ENCODE measurements at places on chromosomes 13 and 19.
A peak's percentile ranks its signal among the peaks of the same experiment; 100 is the strongest.

DNA sequence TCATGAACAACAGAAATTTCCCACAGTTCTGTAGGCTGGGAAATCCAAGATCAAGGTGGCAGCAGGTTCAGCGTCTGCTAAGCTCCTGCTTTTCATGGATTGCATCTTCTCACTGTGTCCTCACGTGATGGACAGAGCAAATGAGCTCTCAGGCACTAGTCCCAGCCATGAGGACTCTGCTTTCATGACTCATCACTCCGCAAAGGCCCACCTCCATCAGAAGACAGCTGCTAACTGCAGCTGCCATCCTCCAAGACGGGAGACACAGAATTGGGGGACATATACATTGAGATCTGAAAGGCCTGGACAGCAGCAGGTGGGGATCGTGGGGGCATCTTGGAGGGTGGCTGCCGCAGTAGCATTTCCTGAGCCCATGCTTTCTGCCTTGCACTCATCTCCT lies 44.4 kb upstream of the SPATA13 start:
- DNase-seq, result no peak

DNA sequence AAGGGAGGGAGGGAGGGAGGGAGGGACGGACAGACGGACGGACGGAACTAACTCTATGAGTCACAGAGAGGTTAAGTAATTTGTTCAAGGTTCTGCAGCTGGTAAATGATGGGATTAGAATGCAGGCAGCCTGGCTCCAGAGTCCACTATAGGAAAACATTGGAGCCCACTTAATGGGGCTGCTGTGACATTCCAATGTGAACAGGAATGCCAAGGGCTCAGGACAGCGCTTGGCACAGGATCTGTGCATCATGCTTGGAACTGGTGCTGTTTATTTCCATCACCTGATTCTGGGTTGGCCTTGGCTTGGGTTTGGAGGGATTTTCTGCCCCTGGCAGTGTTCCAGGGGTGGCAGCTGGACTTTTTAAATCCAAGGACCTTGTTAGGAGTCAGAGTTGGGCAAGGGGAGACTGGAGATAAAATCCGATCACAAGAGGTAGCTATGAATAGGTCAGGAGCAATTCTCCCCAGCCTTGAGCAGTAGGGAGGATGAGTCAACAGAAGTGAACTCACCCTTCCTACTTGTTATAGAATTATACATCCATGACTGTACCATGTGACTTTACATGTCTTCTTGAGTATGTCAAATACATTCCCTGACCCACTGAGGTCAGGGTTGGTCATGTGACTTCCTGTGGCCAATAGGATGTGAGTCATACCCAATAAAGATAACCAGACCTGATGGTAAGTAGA lies 7.8 kb upstream of the HIF3A start:
- DNase-seq, result no peak

GRCh38 chr19:52722062-52723003 lies 12.5 kb downstream of the ZNF611 start:
- no peak for DNase-seq

GRCh38 chr13:21176982-21177284 lies 475 bp downstream of the MRPL57 start:
- peak; percentile 22 for DNase-seq

GRCh38 chr19:45767881-45768654 lies 984 bp downstream of the SIX5 start:
- no peak for DNase-seq

DNA sequence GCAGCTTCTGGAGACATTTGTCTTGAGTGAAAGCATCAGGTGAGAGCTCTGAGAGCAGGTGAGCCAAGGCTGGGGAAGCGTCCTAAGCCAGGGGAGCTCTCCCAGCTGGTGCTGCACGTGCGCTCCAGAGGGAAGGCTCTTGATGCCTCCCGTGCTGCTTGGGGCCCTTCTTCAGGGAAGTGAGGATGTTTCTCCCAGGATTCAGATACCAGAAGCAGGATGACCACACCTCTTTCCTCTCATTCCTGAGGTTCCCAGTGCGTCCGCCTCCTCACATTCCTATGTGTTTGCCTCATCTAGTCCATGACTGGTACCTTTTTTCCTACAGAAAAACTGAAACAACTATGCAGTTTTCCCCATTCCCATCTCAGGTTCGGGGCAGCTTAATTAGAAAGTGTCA lies 231.0 kb upstream of the IRS2 start:
- DNase-seq, result no peak

- DNase-seq, result peak; percentile 81
Observed at GRCh38 chr19:18280247-18281081, 958 bp downstream of the JUND start.

- DNase-seq, result no peak
Observed at GRCh38 chr13:111913761-111914140, 153.2 kb upstream of the SOX1 start.

GRCh38 chr19:35851213-35852028 lies 883 bp downstream of the NPHS1 start:
- DNase-seq, result no peak

GRCh38 chr19:45497791-45498190 lies 452 bp upstream of the PPM1N start:
- DNase-seq, result no peak

DNA sequence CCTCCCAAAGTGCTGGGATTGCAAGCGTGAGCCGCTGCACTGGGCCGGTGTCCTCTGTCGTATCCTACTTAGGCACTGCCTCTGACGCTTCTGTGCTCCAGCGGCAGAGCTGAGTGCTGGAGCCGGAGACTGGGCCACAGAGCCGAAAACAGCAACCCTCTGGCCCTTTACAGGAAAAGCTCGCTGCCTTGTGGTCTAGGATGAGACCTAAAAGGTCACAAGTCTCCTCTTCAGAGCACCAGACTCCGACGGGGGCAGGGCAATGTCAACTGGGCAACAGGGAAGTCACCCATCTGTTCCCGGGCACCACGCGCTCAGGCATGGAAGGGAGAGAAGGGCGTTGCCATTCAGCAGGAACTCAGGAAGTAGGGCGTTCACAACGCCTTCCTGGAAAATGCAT lies 91.7 kb downstream of the GADD45B start:
- no peak for DNase-seq

DNA sequence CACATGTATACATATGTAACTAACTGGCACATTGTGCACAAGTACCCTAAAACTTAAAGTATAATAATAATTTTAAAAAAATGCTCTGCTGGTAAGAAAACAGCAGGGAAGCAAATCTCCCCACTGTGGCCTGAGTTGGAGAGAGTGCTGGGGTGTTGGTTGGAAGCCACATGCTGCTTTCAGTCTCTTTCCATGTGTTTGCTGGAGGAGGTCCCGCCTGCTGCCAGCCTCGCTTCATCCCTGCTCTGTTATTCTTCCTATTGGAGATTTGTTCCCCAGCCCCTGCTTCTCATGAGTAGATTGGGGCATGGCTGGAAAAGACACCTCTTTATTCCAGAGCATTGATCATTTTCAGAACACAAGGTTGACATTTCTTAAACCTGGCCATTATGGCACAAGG lies 230.5 kb downstream of the FGF9 start:
- no peak for DNase-seq

All from activated CD4-positive, CD25-positive, alpha-beta regulatory T cell (primary cell).